Adrenal gland (tissue), 19 donors: ENCODE measurements at places on chromosomes 7 and 10.
A peak's percentile ranks its signal among the peaks of the same experiment; 100 is the strongest.

DNA sequence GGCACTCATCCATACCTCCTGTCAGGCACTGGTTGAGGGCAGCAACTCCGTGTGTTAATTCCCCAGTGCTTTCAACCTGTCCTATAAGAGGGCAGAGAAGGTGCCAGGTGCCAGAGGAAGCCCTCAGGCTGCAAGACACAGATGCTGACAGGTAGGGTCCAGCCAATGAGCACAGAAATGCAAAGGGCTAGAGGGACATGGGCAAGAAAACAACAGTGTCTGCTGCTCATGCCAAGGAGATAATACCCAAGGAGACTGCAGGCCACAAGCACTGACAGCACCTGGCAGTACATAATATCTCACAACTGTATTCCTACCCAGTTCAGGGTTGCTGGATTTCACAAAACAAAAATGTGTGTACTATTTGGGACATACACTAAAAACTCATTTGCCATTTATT lies 38.4 kb upstream of the TM9SF3 start:
- DNase-seq: no peak

DNA sequence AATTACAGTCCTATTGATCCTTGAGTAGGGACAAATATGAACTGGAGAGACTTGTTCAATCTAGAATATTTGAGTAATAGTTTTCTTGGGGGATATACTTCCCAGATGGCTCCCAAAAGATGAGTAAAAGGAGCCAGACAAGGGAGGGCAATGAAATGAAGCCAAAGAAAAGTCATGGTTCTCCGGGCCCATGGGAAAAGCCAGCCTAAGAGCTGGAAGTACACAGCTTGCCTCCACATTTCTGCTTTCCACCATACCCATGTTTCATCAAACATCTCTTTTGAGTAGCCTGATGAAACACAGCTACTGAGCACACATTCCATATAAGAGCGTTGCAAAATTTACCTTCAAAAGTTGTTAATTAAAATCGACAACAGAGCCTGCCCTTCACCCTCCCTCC lies 535.0 kb upstream of the FZD8 start:
- DNase-seq: no peak

DNA sequence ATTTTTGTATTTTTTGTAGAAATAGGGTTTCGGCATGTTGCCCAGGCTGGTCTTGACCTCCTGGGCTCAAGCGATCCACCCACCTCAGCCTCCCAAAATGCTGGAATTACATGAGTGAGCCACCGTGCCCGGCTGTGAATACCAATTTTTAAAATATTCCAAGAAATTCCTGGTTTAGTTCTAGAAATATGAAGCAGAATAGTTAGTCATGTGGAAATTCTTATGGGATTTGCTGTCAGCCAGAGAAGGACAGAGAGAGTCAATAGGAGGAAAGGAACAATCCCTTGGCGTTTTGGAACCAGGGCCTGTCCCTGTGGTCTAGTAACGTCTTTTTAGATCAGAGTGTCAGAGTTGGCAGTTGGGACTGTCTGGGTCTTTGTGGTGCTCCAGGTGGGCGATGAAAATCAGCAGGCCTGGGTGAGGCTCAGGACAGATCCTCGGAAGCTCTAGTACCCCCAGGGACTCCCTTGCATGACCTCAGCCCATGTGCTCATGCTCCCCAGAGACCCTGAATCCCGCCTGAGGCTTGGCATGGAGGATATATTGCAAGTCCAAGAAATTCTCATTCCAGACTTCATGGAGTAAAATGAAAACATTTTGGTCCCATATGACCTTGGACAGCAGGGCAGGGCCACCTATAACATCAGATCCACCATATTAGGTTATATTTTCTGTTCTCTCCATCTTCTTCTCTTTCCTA lies 7.8 kb downstream of the NODAL start:
- DNase-seq: no peak

DNA sequence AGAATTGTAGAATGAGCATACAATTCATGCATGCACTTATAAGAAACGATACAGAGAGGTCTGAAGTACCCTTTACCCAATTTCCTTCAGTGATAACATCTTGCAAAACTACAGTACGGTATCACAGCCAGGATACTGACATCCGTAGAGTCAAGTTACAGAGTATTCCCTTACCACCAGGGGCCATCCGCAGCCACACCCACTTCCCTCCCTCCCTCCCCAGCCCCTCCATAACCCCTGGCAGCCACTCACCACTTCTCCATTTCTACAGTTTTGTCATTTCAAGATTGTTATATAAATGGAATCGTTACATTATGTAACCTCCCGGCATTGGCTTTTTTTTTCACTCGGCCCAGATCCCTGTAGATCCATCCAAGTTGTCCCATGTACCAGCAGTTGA lies 113.6 kb upstream of the RET start:
- DNase-seq: no peak

- no peak for DNase-seq
Observed at GRCh38 chr10:70579234-70580002, 23.1 kb downstream of the PRF1 start.

DNA sequence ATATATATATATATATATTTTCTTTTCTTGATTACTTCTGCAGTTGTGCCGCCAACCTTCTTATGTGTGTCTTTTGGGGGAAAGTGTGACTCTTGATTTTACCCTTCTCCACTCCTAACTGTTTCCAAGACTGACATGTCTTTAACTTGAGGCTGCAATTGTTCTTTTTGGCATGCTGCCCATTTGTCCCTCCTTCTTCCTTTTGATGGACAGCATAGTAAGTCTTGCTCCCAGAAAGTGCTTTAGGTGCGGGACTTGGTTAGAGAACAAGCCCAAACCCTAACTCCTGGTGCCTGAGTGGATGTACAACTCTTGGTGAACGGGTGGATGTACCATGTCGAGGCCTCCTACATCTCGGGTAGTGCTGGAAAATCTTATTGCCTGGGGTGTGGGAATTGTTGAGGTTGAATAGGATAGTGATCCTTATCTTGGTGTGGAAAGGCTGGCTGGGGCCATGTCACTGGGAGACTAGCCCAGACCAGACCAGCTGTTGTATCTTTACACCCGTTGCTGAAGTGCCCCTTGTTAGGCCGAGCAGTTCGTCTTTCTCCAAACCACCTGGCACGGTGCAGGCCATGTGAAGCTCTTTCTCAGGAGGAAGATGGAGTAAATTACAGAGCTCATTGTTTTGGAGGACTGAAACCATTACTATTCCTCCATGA lies 16.3 kb downstream of the TCF7L2 start:
- DNase-seq: no peak

- DNase-seq: no peak
Observed at GRCh38 chr7:158609313-158609974, 21.8 kb upstream of the PTPRN2 start.

DNA sequence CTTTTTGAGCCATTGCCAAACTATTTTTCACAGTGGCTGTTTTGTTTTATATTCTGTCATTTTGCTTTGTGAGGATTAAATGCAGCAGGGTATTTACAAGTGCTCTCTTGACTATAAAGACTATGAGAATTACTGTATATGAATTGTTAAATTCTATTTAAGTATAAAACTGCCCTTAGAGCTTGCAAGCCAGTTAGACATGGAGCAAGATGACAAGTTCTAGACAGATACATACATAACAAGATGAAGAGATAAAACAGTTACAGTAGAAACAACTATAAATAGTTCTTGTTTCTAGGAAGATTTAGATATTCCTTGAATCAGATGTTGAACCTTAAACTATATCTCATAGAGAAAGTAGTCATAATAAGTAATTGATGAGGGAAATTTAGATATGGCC lies 60.6 kb downstream of the DNAH11 start:
- DNase-seq: no peak

GRCh38 chr10:35340975-35341374 lies 4.7 kb downstream of the CCNY start:
- no peak for DNase-seq

DNA sequence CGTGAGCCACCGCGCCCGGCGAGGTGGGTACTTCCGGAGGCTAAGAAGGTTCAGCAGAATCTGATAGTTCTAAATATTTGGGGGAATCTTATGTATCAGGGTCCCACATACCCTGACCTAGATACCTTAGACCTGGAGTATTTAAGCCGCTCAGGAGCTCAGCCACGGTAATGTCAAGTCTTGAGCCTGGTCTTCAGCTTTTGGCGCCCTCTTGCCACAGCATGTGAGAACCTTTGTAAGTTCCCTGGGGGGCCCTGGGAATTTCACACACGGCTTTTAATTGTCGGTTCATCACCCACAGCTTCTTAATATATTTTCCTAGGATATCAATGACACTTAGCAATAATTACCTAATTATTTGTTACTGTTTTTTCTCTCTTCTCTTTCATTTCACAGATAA lies 324.3 kb upstream of the GALNT17 start:
- DNase-seq: no peak

GRCh38 chr10:102120991-102121738 lies 997 bp upstream of the LDB1 start:
- peak; percentile 47 for DNase-seq

- DNase-seq: no peak
Observed at GRCh38 chr7:5348134-5349004, 65.6 kb downstream of the SLC29A4 start.

- DNase-seq: no peak
Observed at GRCh38 chr7:158055726-158056510, 531.7 kb downstream of the PTPRN2 start.

DNA sequence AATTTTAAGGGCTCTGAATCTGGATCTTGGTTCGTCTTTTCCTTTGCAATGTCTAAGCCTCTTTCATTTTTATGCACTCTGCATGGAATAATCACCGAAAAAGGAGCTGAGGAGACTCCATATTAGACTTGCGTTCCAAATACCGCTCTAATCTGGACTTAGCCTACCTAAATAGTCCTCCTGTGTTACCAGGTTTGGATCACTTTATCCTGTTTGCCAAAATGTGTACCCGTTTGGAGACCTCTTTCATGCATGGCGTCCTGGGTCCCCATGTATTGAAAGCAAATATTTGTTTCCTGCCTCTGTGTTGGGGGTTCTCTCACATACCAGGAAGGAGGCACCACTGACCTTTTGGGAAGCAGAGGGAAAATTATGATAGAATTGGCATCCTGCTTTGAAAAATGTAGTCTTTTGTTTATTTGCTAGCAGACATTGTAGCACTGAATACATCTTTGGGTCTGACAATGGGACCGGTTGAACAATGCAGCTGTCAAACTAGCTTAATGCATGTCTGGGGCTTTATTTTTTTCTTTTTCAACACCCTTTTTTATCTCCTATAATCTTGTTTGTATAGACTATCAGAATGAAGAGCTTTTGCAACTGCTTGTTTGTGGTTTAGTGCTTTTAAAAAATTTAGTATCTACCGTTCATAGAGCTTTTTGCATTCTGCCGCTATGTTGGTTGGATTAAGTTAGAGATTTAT lies 11.8 kb upstream of the CELF2 start:
- no peak for DNase-seq

DNA sequence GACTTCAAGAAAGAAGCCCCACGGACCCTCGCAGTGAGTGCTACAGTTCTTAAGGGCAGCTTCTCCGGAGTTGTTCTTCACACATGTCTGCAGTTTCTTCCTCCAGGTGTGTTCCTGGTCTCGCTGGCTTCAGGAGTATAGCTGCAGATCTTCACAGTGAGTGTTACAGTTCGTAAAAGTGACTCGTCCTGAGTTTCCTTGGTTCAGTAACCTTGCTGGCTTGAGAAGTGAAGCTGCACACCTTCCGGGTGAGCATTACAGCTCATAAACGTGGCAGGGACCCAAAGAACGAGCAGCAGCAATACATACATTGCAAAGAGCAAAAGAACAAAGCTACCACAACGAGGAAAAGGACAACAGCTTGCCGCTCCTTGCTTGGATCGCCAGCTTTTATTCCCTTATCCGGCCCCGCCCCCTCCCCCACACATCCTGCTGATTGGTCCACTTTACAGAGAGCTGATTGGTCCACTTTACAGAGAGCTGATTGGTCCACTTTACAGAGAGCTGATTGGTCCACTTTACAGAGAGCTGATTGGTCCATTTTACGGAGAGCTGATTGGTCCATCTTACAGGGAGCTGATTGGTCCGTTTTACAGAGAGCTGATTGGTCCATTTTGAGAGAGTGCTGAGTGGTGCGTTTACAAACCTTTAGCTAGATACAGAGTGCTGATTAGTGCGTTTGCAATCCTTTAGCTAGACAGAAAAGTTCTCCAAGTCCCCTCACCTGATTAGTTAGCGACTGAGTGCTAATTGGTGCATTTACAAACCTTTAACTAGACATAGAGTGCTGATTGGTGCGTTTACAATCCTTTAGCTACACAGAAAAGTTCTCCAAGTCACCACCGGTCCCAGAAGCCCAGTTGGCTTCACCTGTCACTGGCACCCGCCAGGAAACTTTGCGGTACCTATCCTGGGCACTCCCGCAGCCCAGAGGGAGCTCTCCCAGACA lies 165.3 kb downstream of the AGMO start:
- no peak for DNase-seq
